ENCODE measurements at places on chromosomes 16 and 17. TPM values are rescaled to one million over a fixed set of nuclear protein-coding genes. Genes with fewer than 3 reads are reported as not detected.

Gene SNAI3
- total RNA-seq = 2.7 TPM

Gene CD79B
- total RNA-seq = 7.5 TPM

Gene RASD1
- total RNA-seq = 55.1 TPM

Gene AIPL1
- not detected for total RNA-seq

Gene TSPOAP1
- total RNA-seq = 8.8 TPM

Gene SMIM36
- total RNA-seq = not detected

Gene KRT33B
- not detected for total RNA-seq

Gene CLEC18B
- total RNA-seq = 0.38 TPM

Gene C17orf50
- not detected for total RNA-seq

Gene CAMKK1
- 5.1 TPM for total RNA-seq

Gene DYNLRB2
- total RNA-seq = not detected

Gene CTRB2
- total RNA-seq = not detected

Gene NOS2
- total RNA-seq = not detected

Gene KRTAP3-2
- total RNA-seq = not detected

Gene KRTAP2-4
- not detected for total RNA-seq

Data from left cardiac atrium (tissue), 4 donors.